Neural progenitor cell (in vitro differentiated cells): ENCODE measurements at places on chromosomes 3 and 15.

DNA sequence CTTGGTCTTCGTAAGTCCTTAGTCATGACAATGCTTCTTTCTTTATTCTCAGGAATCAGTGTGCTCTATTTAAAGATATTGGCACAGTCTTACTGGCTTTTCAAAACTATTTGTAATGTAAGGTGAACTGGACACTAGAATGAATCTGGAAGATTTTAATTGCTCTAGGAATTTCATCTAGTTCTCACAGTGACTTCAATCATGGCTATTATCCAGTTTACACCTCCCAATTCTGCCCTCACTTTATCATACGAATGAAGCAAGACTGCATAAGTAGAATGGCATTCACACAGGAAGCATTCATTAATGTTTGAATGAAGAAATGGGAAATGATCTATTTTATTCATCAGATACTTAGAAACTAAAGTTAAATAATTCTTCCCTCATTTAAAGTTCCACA is 26.7 kb upstream of the DRD3 start:
- no peak for DNase-seq

DNA sequence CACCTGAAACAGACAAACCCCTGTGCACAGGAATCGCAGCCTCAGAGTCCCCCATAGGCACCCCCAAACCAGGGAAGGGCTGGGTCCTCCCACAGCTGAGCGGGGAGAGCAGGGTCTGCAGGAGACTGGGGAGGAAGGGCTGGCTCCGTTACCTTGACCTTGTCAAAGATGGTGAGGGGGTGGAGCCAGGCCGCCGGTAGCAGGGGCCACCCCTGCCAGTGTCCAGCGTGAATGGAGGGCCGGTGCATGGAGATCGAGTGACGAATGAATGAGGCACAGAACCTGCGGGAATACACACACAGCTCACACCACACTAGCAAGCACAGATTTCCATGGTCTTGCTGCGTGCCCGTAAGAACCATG is 102.2 kb downstream of the TMEM266 start:
- no peak for DNase-seq

- no peak for DNase-seq
These were observed 4.4 kb upstream of the LMAN1L start for GRCh38 chr15:74808078-74808839.

DNA sequence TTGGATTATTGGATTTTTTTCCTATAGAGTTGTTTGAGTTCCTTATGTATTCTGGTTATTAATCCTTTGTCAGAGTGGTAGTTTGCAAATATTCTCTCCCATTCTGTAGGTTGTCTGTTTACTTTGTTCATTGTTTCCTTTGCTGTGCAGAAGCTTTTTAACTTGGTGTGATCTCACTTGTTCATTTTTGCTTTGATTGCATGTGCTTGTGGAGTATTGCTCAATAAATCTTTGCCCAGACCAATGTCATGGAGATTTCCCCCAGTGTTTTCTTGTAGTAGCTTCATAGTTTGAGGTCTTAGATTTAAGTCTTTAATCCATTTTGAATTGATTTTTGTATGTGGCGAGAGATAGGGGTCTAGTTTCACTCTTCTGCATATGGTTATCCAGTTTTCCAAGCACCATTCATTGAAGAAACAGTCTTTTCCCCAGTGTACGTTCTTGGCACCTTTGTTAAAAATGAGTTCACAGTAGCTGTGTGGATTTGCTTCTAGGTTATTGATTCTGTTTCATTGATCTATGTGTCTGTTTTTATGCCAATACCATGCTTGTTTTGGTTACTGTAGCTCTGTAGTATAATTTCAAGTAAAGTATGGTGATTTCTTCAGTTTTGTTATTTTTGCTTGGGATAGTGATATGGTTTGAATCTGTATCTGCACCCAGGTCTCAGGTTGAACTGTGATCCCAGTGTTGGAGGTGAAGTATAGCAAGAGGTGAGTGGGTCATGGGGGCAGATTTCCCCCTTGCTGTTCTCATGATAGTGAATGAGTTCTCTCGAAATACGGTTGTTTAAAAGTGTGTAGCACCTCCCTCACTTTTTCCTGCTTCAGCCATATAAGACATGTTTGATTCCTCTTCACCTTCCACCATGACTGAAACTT is 46.1 kb upstream of the TNFSF10 start:
- DNase-seq: no peak

GRCh38 chr15:47288794-47289193 is 428.5 kb upstream of the SEMA6D start:
- DNase-seq: no peak

DNA sequence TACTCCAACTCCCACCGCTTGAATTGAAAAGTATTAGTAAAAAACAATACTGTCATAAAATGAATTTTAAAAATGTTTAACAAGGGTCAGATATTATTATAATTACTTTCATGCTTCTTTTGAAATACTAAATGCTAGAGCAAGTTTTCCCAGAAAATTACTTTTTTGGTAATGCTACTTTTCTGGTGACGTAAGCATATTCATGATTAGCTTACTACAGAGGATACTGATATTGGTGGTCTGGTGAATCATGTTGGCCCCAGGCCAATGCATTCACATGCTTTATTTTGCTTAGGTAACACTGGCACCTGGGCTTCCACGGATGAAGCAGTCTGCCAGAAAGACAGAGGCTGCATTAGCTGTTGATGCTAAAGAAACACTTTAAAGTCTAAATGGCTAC is 12.4 kb downstream of the SPATA16 start:
- no peak for DNase-seq

DNA sequence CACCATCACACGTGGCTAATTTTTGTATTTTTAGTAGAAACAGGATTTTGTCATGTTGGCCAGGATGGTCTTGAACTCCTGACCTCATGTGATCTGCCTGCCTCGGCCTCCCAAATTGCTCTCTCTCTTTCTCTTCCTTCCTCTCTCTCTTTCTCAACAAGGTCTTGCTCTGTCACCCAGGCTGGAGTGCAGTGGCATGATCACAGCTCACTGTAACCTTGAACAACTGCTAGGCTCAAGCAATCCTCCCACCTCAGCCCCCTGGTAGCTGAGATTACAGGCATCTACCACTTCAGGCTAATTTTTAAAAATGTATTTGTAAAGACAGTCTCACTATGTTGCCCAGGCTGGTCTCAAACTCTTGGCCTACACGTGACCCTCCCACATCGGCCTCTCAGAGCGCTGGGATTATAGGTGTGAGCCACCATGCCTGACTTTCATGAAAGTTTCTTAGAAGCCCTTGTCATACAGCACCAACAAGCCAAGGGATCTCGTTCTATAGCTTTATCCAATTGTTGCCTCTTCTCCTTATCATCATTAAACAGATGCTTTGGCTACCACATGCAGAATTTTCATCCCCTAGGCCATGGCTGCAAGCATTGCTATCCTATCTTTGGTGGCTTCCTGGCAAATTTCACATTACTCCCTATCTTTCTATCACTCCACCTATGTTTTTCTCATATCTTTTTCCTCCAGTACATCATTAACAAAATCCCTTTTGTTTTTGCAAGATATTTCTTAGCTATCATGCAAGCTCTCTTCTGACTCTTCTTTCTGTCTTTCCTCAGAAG is 5.7 kb downstream of the CCDC32 start:
- DNase-seq: no peak

GRCh38 chr15:100714749-100715342 is 112.5 kb downstream of the ASB7 start:
- no peak for DNase-seq

DNA sequence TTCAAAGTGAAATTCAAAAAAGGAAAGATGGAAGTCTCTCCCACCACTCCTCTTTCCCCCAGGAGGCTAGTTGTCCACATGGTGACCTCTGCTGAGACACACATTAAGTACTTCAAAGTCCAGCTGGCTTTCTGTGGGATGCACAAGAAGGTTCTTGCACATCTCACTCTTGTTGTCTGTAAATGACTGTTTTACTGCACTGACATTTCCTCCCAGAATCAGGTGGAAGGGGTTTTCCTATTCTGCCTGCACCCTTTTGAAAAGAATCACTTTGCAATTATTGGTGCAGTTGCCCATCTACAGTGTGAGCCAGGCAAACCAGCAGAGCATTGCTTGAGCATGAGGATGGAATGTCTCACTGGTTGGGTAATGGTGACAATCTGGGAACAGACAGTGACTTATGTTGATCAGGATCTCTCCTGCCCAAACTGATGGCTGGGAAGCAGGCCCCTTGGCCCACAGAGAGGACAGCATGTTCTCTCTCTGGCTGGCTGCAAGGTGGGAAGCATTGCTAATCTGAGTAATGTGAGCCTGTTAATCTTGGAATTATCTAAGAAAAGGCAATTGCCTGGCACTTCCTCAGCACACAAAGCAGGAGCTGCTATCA is 347.7 kb upstream of the SATB1 start:
- DNase-seq: no peak

DNA sequence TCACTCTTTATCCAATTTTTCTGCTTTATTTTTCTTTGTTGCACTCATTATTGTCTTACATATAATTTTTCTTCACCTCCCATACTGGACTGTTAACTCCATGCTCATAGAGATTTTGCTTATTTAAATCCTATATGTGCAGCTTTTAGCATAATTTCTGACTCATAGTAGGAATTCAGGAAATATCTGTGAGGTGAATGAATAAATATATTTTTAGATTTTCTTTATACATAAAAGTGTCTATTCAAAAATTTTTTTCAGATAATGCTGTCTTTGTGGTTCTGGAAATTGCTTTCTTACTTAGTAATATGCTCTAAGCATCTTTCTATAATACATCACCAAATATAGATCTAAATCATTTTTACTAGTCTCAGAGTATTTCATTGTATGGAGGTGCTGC is 191.8 kb upstream of the SUCLG2 start:
- no peak for DNase-seq
